ENCODE measurements at places on chromosomes 6 and 20. TPM values are rescaled to one million over a fixed set of nuclear protein-coding genes. Genes with fewer than 3 reads are reported as not detected.
A peak's percentile ranks its signal among the peaks of the same experiment; 100 is the strongest.

GRCh38 chr6:14451594-14452374 lies 334.2 kb downstream of the CD83 start:
- DNase-seq, result no peak

The CLDN20 gene
- not detected for total RNA-seq

The XKR7 gene
- not detected for total RNA-seq

GRCh38 chr6:112332274-112332673 lies 14.9 kb upstream of the RFPL4B start:
- DNase-seq, result no peak

GRCh38 chr6:105136431-105137350 lies 43.1 kb downstream of the POPDC3 start:
- DNase-seq, result peak; percentile 67

GRCh38 chr6:33254591-33254990 lies 17.1 kb downstream of the VPS52 start:
- no peak for DNase-seq

The CAGE1 gene
- not detected for total RNA-seq

DNA sequence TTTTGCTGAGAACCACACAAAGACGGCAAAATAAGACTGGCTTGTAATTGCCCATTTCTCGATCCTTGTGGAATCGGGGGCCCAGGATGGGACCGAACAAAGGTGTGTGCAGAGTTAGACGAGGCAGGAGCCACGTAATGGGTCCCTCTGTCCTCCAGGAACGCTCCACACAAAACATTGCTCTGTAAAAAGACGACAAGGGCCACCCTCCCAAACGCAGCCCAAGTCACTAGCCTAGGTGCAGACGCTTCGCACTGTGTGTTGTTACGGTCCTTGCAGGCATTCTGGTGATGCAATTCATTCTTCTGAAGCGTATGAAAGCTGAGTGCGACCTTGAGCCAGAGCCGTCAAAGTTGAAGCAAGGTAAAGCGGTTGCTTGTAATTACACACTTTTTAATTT lies 363.4 kb downstream of the TAF4 start:
- DNase-seq, result no peak

The MPIG6B gene
- total RNA-seq, result not detected

DNA sequence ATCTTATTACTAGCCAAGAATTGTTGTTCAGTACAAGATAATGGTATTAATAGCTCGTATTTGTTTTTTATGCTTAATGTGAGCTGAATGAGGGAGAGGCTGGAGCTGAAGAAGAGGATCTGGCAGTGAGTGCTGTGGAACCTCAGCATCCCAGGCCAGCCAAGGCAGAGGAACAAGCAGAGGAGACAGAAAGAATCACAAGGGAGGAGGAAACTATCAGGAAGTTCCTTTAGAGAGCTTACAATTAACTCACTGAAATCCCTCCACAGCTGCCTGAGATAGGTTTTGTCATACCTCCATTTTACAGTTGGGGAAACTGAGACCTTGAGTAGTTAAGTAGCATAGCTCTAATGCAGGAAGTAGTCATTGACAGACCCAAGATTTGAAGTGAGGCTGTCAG lies 39.9 kb upstream of the TULP4 start:
- no peak for DNase-seq

- no peak for DNase-seq
Measured at GRCh38 chr6:137968455-137968804, 101.4 kb downstream of the TNFAIP3 start.

The SLC12A5 gene
- 1.3 TPM for total RNA-seq

The ATF6B gene
- 86.9 TPM for total RNA-seq

GRCh38 chr6:134175532-134176263 lies 123.3 kb upstream of the SLC2A12 start:
- DNase-seq, result no peak

DNA sequence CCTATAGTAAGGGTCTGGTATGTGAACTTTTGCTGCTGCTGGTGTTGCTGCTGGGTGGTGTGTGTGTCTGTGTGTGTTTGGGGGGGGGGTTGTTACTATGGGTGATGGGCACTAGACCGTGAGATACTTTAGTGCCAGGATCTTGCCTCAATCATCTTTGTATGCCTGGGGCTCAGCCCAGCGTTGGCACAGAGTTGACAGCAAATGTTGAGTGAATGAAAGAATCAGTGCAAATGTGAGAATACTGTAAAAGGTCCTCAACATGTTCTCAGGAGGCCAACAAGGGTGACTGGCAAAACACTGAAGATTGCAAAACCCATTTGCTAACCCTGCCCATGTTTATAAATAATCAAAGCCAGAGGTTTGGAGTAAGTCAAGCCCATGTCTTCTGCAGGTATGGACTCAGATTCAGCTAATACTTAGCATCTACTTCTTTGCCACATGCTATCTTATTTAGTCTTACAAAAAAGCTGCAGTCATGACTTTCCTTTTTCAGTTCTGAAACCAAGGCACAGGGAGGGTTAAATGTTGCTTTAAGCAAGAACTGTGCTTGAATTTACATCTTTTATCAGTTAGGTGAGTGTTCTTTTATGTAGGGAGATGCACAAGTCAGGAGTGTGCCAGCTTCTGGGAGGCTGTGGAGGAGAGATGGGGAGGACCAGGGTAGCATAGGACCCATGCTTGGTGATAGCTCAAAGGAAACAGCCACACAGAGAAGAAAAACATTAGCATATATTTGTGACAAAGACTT lies 125.3 kb upstream of the SPACA1 start:
- DNase-seq, result no peak

- DNase-seq, result no peak
Measured at GRCh38 chr6:106643061-106643460, 13.7 kb downstream of the QRSL1 start.

The C20orf204 gene
- total RNA-seq, result 2.8 TPM

The BEND6 gene
- total RNA-seq, result 3.2 TPM

DNA sequence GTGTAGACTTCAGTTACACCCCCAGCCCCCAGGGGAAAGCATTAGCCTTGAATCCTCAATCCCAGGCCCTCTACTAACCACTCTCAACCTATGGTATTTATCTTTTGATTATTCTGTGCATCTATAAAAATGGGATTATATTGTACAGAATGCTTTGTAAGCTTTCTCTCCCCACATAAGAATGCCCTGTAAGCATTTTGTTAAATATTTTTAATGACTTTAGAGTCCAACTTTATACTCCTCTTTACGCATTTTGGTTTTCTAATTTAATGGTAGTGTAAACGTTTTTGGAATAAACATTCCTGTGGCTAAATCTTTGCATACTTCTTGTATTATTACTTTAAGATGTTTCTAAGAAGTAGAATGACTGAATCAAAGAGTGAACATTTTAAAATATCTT lies 35.4 kb downstream of the FBXO9 start:
- DNase-seq, result no peak

The NRN1 gene
- 1.8 TPM for total RNA-seq

The PPP1R16B gene
- total RNA-seq, result 3.4 TPM

DNA sequence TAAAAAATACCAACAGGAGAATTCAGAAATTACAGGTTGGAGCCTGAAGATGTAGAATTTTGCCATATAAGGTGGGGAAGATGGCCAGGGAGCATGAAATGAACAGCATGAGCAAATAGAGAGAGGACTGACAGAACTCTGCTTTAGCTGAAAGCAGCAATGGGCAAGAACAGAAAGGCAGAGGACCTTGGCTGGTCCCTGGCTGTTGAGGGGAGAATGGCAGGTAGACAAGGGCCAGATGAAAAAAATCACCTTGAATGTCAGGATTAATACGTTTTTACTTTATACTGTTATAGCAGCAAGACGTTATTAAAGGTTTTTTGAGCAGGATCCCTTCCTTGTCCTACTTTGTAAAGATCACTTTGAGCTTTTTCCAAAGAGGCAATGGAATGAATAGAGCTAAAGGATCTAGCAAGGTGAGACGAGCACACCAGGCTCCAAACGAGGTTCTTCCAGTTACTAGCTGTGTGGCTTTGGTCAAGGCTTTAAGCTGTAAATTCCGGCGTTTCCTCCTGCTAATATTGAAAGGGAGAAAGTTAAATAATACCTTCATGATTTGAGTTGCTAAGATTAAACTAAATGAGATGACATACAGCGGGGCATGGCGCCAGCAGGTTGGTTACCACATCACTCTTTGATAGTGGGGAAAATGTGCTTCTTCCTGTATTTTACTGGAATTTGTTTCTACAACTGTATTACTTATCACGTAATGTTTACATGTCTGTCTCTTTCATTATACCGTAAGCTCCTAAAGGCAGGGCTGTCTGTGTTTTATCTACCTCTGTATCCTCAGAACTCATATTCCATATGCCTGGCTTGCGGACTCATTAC lies 776 bp downstream of the PPIL1 start:
- DNase-seq, result no peak

DNA sequence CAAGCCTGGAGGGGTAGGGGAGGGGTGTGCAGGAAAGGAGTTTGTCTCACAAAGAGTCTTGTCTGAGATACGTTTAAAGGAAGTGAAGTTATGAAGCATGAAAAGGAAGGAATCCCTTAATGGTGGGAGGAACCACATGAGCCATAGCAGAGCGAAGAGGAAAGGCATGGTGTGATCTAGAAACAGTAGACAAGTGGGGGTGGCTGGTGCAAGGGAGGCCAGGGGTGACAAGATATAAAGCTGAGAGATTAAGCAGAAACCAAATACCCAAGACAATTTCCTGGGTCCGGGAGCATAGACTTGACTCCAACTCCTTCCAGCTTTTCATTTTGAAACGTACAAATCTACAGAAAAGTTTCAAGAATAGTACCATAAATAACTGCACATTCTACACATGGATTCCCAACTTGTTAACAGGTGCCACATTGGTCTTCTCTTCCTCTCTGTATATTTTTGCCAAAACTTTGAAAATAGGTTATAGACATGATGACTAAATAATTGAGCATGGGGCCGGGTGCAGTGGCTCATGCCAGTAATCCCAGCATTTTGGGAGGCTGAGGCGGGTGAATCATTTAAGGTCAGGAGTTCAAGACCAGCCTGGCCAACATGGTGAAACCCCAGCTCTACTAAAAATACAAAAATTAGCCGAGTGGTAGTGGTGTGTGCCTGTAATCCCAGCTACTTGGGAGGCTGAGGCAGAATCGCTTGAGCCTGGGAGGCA lies 211.6 kb downstream of the SLC24A3 start:
- no peak for DNase-seq

The AHCY gene
- 139 TPM for total RNA-seq

DNA sequence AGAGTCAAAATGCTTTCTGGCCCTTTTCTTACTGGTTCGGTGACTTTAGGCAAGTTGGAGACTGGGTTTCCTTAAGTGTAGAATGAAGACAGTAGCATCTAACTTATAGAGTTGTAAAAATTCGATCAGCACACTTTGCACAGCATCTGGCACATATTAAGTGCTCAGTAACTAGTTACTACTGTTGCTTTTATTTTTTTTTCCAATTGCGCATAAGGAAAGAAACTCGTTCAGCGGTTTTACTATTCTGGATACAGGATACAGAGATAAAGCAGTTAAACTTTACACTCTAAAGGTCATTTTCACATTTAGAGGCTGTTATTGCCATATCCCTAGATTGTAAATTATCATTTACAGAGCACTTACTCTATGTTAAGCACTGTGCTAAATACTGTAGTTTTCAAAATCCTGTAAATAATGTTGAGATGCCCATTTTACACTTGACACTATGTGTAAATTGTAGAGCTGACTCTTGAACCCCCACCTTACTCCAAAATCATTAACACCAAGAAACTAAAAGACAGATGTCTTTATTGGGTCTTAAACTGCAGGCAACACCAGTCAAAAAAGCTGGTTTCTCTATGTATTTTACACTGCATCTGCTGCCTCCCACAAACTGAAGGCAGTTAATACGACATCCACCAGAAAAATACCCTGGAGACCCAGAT lies 886 bp downstream of the ROMO1 start:
- DNase-seq, result no peak

- DNase-seq, result no peak
Measured at GRCh38 chr6:44201638-44202303, 15.0 kb upstream of the MYMX start.

- no peak for DNase-seq
Measured at GRCh38 chr6:143772116-143773086, 70.7 kb upstream of the LTV1 start.

DNA sequence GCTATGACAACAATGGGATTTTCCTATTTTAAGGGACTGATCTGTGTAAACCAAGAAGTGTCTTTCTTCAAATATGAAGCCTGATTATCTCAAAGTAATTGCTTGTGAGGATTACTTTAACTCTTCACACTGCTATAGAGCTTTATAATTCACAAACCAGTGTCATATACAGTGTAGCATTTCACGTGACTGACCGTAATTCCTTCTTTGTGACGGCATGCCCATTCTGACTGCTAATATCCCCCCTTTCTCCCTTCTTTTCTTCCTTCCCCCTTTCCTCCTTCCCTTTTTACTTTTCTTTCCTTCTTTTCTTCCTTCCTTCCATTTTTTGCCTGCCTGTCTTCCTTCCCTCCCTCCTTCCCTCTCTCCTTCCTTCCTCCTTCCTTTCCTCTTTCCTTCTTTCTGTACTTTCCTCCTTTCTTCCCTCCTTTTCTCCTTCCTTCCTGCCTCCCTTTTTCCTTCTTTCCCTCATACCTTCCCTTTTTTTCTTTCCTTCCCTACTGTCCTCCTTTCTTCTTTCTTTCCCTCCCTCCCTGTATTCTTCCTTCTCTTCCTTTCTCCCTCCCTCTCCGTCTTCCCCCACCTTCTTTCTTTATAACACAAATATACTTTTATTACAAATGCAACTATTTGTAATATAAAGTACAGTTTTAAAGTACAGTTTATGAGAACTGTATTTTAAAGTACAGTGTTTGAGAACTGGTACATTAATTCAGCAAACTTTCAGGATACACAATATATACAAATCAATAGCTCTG lies 75.0 kb upstream of the EXOC2 start:
- no peak for DNase-seq

GRCh38 chr6:14254505-14254904 lies 136.9 kb downstream of the CD83 start:
- DNase-seq, result no peak

Measured in ovary (tissue), 10 donors.